A673 (cell line): ENCODE measurements at places on chromosomes 12 and 14. TPM values are rescaled to one million over a fixed set of nuclear protein-coding genes. Genes with fewer than 3 reads are reported as not detected.

DNA sequence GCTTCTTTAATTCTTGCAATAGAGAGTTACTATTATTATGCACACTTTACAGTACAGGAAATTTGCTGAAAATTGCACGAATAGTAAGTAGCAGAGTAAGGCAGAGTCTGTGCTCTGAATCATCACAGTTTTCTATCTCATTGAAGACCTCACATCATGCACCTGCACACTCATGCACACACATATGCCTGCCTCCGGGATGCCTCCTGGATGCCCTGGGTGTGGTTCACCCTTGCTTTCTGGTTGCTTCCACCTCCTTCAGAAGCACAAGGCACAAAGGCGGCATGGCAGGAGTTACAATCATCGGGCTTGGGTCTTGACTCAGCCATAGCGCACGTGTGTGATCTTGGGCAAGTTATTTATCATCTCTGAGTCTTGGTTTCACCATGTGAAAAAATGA, 564.0 kb downstream of the VRK1 start:
- H3K36me3 ChIP-seq, result no peaks in the 10 kb centered on the region
- H3K4me3 ChIP-seq, result no peak overlapping the region
- no peak overlapping the region for H3K27ac ChIP-seq
- no peaks in the 10 kb centered on the region for H3K4me1 ChIP-seq
- H3K27me3 ChIP-seq, result no peaks in the 10 kb centered on the region
- no peak for DNase-seq

DNA sequence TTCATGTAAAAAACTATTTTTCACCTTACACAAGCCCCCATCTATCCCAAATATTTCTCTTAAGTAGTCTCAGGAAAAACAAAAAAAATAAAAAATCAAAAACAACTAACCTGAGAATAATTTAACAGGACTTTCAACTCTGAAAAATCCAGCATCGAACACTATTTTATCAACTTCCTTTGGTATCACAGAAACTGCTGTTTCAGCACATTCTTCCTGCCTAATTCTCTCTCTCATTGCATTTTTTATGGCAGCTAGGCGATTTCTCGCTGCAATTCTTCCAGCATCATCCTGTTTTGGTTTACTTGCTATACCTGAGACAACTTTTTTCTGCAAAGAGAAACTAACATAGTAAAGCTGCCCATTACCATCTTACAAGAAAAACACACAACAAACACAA, 29.4 kb downstream of the LGALS3 start:
- H3K36me3 ChIP-seq, result peaks cover 82% of the 10 kb centered on the region
- H3K27ac ChIP-seq, result no peak overlapping the region
- peak; percentile 9 for DNase-seq

DNA sequence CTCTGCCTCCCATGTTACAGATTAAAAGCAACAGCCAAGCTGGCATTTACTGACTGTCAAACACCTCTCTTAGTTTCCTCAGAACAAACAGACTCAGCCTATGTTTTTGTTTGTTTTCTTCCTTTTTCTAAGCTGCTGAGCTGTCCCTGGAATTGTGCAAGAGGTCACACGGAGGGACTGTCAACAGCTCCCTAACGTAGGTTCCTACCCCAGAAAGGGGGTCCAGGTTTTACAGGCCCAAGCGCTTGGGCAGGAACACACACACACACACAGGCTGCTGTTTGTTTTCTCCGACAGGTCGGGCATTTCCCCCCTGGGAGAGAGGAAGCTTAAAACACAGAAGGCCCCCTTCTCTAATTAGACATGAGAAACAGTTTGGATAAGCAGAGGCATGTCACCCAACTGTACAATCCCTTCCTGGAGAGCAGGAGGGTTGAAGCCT, 739.6 kb upstream of the TBX3 start:
- no peaks in the 10 kb centered on the region for H3K27me3 ChIP-seq
- H3K27ac ChIP-seq, result no peak overlapping the region
- no peaks in the 10 kb centered on the region for H3K36me3 ChIP-seq
- no peak overlapping the region for H3K4me3 ChIP-seq

DNA sequence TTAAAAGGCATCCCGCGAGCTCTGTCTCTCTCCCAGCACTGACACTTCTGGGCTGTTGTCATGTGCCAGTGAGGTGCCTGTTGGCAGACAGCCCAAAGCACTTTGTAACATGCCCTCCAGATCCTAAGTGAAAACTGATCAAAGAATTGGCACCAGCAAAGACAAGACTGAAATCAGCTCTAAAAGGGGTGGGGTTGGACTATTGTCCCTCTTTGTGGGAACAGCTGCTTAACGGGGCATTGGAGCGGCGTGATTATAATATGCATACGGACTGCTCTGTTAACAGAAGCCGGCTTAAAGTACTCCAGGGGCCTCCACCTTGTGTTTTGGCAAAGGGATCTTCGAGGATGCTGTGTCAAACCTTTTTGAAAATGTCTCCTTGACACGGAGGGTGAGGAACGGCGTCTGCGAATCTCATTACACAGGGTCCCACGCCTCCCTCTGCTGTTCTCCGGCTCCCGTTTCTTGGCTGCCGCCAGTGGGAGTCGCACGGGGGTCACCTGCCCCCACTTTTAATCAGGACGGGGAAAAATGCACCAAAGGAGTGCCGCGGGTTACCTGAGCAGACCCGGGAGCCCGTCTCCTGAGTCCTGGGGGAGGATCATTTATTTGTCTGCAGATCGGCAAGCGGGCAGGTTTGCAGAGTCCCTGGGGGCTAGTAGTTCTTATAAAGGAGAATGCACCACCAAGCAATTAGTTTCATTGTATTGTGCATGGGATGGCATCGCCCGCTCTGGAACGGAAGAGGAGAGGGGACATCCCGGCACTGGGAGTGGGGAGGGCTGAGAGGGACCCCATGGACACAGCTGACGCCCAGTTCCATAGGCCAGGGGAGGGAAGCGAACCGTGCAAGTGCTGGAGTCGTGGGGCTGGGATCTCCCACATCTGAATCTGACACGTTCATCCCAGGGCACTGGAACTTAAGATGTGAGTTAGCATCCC, 44.3 kb downstream of the SPRING1 start:
- peak; percentile 32 for DNase-seq
- H3K36me3 ChIP-seq, result no peaks in the 10 kb centered on the region
- H3K27me3 ChIP-seq, result no peaks in the 10 kb centered on the region
- peaks cover 17% of the 10 kb centered on the region for H3K4me1 ChIP-seq
- H3K27ac ChIP-seq, result no peak overlapping the region
- H3K4me3 ChIP-seq, result peak overlapping the region; percentile 34

DNA sequence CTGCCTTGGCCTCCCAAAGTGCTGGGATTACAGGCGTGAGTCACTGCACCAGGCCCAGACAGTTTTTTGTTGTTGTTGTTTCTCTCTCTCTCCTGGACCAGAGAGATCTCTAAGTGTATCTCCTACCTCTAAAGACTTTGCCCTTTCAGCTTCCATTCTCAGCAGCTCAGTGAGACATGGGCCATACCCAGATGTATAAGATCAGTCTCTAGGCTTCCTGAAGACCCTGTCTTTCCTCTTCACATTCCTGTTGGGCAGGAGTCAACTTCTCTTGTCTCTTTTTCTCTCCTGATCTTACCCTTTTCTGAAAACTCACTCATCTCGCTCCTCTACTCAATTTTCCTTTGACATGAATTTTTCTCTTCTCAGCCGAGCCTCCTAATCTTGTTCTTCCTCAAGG, 42.0 kb downstream of the KCNK13 start:
- no peak overlapping the region for H3K4me3 ChIP-seq
- no peaks in the 10 kb centered on the region for H3K4me1 ChIP-seq
- DNase-seq, result no peak
- H3K27me3 ChIP-seq, result no peaks in the 10 kb centered on the region
- H3K27ac ChIP-seq, result no peak overlapping the region

DNA sequence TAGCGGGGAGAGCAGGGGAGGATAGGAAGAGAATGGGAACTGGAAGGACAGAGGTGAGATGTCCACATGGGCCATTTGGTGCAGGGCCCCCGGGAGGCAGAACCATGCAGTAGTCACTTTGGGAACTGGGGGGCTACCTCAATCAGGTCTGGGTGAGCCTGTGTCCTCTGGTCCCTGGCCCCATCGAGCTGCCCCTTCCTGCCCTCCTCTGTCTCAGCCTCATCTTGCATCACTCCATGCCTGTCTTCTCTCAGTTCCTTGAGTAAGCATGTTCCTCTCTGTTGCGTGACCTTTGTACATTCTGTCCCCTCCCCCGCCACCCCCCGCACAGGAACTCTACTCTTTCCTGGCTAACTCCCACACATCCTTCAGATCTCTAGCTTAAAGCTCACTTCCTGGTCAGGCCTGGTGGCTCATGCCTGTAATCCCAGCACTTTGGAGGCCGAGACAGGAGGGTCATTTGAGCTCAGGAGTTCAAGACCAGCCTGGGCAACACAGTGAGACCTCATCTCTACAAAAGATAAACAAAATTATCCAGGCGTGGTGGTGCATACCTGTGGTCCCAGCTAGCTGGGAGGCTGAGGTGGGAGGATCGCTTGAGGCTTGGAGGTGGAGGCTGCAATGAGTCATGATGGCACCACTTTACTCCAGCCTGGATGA, 23.2 kb downstream of the FOS start:
- no peak for DNase-seq
- no peak overlapping the region for H3K4me3 ChIP-seq
- H3K27ac ChIP-seq, result no peak overlapping the region
- peaks cover 25% of the 10 kb centered on the region for H3K4me1 ChIP-seq

- H3K4me3 ChIP-seq, result no peak overlapping the region
- H3K27ac ChIP-seq, result no peak overlapping the region
- peaks cover 47% of the 10 kb centered on the region for H3K36me3 ChIP-seq
- no peak for DNase-seq
- no peaks in the 10 kb centered on the region for H3K27me3 ChIP-seq
- peaks cover 12% of the 10 kb centered on the region for H3K4me1 ChIP-seq
These were observed 3.4 kb downstream of the USP5 start for GRCh38 chr12:6855322-6855721.

DNA sequence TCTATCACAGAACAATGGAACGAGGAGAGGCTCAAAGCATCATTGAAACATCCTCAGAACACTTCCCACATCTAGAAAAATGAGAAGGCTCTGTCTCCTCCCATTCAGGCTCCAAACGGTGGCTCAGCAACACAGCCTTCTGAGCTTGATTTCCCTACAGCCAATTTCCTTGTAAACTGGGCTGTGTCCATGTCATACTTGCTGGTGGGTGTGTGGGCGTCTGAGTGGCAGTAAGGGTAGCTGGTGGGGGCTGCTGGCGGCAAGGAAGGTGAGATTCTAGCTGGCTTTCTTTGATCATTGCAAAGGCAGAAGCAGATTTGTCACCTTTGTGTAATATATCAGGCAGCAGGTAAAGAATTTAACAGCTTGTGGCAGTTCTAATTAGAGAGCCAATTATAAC, 163.7 kb downstream of the CALM1 start:
- H3K27me3 ChIP-seq, result no peaks in the 10 kb centered on the region
- no peaks in the 10 kb centered on the region for H3K4me1 ChIP-seq
- no peak overlapping the region for H3K27ac ChIP-seq
- DNase-seq, result no peak
- no peaks in the 10 kb centered on the region for H3K36me3 ChIP-seq

- H3K27ac ChIP-seq, result peak overlapping the region; percentile 53
- no peaks in the 10 kb centered on the region for H3K27me3 ChIP-seq
- H3K4me3 ChIP-seq, result no peak overlapping the region
- DNase-seq, result peak; percentile 78
These were observed 82.6 kb upstream of the USP44 start for GRCh38 chr12:95633732-95634465.

- H3K27ac ChIP-seq, result no peak overlapping the region
- H3K4me1 ChIP-seq, result no peaks in the 10 kb centered on the region
- no peaks in the 10 kb centered on the region for H3K36me3 ChIP-seq
- H3K4me3 ChIP-seq, result no peak overlapping the region
These were observed 77.7 kb upstream of the KCNJ8 start for GRCh38 chr12:21852251-21852650.

DNA sequence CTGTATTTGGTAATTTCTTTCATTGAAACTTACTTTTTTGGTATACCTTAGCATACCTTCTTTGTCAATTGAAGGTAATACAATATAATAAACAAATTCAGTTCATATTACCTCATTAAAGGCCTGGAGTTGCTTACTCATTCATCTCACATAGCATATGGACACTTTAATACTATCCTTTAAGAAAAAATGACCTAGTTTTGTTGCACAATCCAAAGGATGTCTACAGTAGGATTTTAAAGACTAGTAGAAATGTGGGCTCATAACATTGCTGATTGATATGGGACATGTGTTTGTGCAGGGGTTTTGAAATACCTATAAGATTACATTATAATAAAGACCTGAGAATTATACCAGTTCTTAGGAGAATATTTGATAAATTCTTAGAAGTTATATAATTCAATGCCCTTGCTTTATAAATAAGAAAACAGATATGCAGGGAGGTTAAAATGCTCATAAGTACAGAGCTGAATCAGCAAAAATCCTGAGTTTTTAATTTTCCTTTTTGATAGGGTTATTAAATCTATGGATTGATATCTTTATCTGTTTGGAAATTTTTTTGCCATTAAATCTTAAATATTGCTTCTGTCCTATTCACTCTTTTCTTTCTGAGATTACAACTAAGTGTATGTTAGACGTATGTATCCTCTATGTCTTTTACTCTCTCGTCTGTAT, 352.1 kb downstream of the ATP23 start:
- DNase-seq, result no peak
- H3K4me3 ChIP-seq, result no peak overlapping the region
- peaks cover 3% of the 10 kb centered on the region for H3K4me1 ChIP-seq

- H3K27ac ChIP-seq, result no peak overlapping the region
- no peaks in the 10 kb centered on the region for H3K27me3 ChIP-seq
- no peaks in the 10 kb centered on the region for H3K4me1 ChIP-seq
- H3K4me3 ChIP-seq, result no peak overlapping the region
- DNase-seq, result no peak
These were observed 13.5 kb downstream of the OLR1 start for GRCh38 chr12:10158406-10158805.

Gene LARP4
- total RNA-seq, result 91.0 and 93.5 TPM in 2 replicates

Gene FIGNL2
- total RNA-seq, result 0.21 and 0.33 TPM in 2 replicates

Gene DIO2
- total RNA-seq, result 0.09 TPM in 1 of 2 replicates, not detected in the other

Gene SYNE3
- total RNA-seq, result 6.3 and 6.4 TPM in 2 replicates

Gene VCPKMT
- 11.9 and 14.3 TPM in 2 replicates for total RNA-seq

Gene SDR9C7
- not detected in 2 replicates for total RNA-seq
